ENCODE measurements at places on chromosomes 7 and 10.

- DNase-seq = no peak
Observed at GRCh38 chr10:77256346-77256745, 381.3 kb downstream of the KCNMA1 start.

- no peak for DNase-seq
Observed at GRCh38 chr10:97427571-97428179, 1.7 kb downstream of the PGAM1 start.

DNA sequence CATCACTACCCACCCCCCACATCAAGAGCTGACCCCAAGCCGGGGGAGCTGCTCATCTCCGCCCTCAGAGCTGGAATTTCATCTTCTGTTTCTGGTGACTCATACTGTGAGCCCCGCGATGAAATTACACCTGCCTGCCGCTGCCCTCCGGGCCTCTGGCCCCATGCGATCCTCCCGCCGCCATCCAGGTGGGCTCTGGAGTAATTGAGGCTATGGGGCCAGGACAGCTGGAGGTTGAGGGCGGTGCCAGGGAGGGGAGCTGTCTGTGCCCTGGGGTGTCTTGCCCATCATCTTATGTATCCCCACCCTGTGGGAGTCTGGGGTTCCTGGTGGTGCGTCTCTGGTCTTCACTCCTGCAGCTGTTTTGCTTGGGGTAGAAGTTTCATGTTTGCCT is 9.0 kb downstream of the GTF2IRD1 start:
- no peak for DNase-seq

DNA sequence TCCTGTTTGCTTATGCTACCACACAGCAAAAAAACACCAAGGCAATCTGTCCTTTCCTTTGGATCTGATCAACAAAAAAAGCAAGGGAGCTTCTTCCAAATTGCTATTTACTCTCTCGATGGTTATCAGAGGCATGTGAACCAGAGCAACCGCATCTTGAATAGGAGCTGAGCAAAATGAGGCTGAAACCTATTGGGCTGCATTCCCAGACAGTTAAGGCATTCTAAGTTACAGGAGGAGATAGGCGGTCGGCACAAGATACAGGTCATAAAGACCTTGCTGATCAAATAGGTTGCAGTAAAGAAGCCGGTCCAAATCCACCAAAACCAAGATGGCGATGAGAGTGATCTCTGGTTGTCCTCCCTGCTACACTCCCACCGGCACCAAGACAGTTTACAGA is 76.8 kb upstream of the FRMD4A start:
- no peak for DNase-seq

GRCh38 chr7:103651593-103652377 is 205.8 kb upstream of the SLC26A5 start:
- peak; percentile 17 for DNase-seq

- DNase-seq = no peak
Observed at GRCh38 chr10:113527211-113527906, 25.5 kb upstream of the HABP2 start.

DNA sequence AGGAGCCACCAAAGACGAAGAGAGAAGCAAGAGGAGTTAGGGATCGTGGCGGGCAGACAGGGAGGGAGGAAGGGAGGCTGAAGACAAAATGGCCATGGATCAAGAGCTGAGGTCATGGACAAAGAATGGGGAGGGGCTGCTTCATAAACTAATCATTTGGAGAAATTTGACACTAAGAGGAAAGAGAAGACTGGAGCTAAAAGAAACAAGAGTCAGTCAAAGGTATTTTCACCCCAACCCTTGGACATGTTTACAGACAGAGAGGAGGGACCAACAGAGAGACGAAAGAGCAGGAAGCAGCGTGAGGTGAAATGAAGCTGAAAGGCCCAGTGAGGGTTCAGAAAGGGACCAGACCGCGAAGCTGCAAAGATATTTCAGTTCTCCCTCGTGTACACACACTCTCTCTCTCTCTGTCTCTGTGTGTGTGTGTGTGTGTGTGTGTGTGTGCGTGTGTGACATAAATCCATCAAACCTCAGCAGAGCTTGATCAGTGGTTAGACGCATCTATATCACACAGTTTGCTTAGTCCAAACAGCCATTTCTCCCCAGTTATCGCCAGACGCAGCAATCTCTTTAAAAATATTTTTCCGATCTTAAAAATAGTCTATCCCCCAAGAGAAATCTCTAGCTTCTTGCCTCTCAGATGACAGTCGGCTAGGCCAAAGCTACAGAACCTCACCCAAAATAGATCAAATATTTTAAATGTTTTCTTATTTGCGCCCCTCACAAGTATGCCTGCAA is 12.5 kb upstream of the CALD1 start:
- no peak for DNase-seq

All from left renal cortex interstitium (tissue), 4 donors.